ENCODE measurements at places on chromosomes 4 and X.

DNA sequence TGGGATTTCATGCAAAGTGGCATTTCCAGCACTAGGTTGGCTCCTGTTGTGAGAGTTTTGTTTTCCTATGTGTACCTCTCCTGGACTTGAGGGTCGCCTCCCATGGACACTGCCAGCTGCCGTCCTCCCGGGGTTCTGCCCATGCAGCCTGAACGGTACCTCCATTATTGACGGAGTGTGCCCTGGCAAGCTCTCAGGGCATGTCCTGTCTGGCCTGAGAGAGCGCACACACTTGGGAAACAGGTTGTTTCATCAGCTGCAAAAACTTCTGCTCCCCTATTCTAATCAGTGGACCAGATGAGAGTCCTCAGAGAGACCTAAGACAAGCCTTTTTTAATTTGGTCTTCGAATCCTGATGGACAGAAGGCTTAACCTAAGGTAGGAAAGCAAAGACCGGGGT, 56.6 kb upstream of the HOPX start:
- DNase-seq = no peak

DNA sequence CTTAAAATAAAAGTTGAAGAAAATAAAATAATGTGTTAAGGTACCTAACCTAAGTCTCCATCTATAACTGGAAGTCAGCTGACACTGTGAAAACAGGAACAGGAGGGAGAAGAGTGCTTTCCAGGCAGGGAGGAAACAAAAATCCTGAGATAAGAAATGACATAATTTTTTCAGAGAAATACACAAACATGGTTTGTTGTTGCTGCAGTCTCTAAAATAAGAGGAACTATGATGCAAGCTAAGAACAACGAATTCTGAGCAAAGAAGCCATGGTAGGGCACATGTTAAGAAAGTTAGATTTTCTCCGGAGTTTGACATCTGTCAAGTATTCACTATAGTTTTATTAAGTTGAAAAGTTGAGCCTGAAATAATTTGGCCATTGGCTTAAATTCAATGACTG, 26.9 kb downstream of the PAPSS1 start:
- no peak for DNase-seq

- no peak for DNase-seq
These were observed 1089.8 kb downstream of the FAT4 start for GRCh38 chr4:126404549-126404948.

DNA sequence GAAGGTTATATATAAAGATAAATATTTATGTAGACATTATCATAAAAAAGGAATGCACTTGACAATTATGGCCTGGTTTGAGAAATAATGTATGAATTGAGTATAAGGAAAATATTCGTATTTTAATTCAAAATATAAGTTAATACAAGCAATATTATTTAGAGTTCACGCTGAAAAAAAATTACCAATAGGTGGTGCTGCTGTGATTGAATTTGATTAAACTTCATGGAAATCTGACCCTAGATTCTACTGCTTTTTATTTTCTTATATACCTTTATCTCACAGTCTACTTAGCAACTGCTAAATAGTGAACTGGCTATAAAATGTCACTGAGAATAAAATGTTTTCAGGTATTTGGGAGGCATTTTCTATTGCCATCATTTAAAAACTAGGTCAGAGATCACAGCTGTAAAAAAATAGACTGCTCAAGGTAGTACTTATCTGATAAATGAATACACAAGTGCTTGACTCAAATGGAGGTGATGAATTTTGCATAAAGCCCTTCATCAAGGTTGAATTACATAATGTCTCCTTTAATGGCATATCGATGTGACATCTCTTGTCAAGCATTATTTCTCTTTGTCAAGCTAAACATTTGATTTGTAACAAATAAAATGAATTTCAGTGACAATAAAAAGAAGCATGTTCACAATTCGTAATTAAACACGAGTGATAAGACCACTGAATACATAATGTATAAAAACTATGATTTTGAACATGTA, 1638.8 kb upstream of the PCDH7 start:
- no peak for DNase-seq

GRCh38 chrX:70301716-70302115, 11.8 kb downstream of the KIF4A start:
- no peak for DNase-seq

DNA sequence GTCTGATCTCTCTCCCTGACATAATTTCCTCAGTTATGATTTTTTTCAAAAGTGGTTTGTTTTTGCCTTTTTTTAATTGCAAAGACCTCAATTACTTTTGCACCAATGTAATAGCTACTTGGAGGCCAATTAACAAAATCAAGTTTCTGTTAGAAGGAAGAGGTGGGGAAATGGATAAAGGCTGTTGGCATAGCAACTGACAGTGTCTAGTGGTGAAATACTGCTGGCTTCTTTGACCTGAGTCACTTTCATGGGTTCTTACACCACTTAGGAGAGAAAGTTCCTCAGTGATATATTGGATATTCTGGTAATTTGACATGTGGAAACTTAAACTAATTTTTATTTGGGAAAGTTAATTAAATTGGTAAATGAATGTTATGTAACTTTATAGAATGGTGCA, 26.5 kb upstream of the ATP8A1 start:
- no peak for DNase-seq

DNA sequence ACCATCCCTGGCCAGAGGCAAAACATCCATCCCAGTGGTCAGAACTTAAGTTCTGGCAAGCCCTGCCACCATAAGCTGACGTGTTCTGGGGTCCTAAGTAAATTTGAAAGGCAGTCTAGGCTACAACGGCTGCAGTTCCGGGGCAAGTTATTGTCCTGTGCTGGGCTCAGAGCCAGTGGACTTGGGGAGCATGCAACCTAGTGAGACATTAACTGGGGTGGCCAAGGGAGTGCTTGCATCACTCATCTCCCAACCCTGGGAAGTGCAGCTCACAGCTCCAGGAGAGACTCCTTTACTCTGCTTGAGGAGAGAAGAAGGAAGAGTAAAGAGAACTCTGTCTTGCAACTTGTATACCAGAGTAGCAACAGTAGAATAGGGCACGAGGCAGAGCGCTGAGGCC, 425.4 kb upstream of the PITX2 start:
- no peak for DNase-seq
